ENCODE measurements at places on chromosomes 1 and 21. TPM values are rescaled to one million over a fixed set of nuclear protein-coding genes. Genes with fewer than 3 reads are reported as not detected.

FCRL4 gene
- polyA plus RNA-seq: not detected

CITED4 gene
- polyA plus RNA-seq: 18.8 TPM

DDR2 gene
- not detected for polyA plus RNA-seq

CCDC185 gene
- polyA plus RNA-seq: not detected

DNA sequence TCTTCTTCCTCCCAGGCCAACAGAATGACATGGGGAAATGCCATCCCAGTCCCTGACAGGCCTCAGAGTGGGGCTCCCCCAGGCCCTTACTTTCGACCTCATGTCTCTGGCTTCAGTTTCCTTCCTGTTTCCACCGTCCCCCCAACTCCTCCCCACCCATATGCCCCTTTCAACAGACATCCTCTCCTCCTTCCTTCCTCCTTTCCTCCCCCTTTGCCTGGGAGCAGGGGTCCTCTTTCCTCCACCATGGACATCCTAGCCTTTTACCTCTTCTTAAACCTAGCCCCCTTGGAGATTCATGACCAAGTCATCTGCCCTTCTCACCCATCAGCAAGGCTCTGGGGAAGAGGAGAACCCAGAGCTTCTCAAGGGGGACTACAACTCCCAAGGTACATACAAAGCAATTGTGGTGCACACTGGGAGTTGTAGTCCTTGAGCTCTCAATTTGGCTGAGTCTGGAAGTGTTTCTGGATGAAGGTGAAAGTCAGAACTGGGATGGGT is 4.0 kb downstream of the ZBTB7B start:
- peak overlapping the region; percentile 91 for H3K27ac ChIP-seq
- no peaks in the 10 kb centered on the region for H3K36me3 ChIP-seq
- peaks cover 62% of the 10 kb centered on the region for H3K4me1 ChIP-seq
- DNase-seq: peak; percentile 91

- no peak overlapping the region for H3K27ac ChIP-seq
- peaks cover 9% of the 10 kb centered on the region for H3K4me1 ChIP-seq
- DNase-seq: no peak
- H3K36me3 ChIP-seq: no peaks in the 10 kb centered on the region
- H3K27me3 ChIP-seq: no peaks in the 10 kb centered on the region
- H3K4me3 ChIP-seq: no peak overlapping the region
These were observed 48.6 kb downstream of the CHD5 start for GRCh38 chr1:6131561-6131960.

DNA sequence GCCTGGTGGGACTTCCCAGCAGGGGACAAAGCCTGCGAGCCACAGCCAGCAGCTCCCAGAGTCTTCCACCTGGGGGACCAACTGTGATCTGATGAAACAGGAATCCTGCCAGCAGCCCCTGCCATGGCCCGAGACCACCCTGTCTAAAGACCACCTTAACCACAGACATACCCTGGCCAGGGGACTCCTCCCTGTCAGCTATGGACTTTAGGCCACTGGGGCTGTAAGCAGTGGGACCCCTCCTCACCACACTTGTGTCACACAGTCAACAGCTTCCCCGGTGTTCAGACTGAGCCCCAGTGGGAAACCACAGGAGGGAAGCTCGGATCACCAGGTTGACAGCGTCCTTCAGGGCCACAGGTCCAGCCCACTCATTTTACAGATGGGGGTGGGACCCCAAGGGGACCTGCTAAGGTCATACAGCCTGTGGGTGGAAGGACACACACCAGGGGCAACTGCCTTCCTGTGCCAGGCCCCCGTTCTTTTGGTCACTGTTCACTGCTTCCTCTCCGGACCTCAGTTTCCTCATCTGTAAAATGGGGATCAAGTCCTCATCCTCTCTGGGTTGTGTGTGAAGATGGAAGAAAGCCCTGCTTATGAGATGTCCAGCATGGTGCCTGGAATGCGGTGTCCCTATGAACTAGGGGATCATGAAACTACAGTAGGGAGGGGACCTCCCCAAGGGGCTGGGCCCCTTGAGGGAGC is 11.4 kb downstream of the EPHA2 start:
- no peaks in the 10 kb centered on the region for H3K4me1 ChIP-seq
- no peaks in the 10 kb centered on the region for H3K36me3 ChIP-seq
- H3K4me3 ChIP-seq: no peak overlapping the region
- no peak overlapping the region for H3K27ac ChIP-seq
- H3K27me3 ChIP-seq: no peaks in the 10 kb centered on the region
- no peak for DNase-seq

- no peaks in the 10 kb centered on the region for H3K27me3 ChIP-seq
- H3K4me3 ChIP-seq: no peak overlapping the region
- H3K27ac ChIP-seq: no peak overlapping the region
These were observed 98.0 kb upstream of the HP1BP3 start for GRCh38 chr1:20885121-20885520.

DNA sequence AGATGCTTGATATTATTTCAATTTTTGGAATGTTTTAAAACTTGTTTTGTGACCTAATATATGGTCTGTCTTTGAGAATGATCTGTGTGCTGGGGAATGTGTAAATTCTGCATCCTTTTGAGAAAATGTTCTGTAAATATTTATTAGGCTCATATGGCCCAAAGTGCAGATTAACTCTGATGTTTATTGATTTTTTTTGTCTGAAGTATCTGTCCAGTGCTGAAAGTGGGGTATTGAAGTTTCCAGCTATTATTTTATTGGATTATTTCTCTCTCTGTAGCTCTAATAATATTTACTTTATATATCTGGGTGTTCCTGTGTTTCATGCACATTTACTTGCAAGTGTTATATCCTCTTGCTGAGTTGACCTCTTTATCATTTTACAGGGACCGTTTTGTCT is 1397.2 kb downstream of the PLA2G4A start:
- H3K4me3 ChIP-seq: no peak overlapping the region
- H3K27ac ChIP-seq: no peak overlapping the region
- H3K36me3 ChIP-seq: no peaks in the 10 kb centered on the region

DNA sequence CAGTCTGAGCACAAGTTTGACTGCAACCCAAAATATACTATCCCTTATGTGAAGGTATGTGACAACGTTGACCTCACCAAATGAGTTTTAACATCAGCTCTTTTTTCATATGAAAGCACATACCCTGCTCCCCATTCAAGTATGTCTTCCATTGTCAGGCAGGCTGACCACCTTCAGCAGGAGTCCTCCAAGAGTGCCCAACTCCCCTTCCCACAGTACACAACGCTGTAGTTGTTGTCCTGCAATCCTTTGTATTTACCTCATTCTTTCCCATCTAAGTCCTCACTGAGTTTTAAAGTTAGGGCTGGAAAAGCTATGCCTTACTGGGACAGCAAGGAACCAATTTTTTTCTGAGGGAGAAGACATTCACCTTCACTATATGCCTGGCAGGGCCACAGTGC is 14.7 kb downstream of the SFPQ start:
- H3K27ac ChIP-seq: no peak overlapping the region
- H3K36me3 ChIP-seq: peaks cover 91% of the 10 kb centered on the region
- no peak for DNase-seq
- H3K27me3 ChIP-seq: no peaks in the 10 kb centered on the region

DNA sequence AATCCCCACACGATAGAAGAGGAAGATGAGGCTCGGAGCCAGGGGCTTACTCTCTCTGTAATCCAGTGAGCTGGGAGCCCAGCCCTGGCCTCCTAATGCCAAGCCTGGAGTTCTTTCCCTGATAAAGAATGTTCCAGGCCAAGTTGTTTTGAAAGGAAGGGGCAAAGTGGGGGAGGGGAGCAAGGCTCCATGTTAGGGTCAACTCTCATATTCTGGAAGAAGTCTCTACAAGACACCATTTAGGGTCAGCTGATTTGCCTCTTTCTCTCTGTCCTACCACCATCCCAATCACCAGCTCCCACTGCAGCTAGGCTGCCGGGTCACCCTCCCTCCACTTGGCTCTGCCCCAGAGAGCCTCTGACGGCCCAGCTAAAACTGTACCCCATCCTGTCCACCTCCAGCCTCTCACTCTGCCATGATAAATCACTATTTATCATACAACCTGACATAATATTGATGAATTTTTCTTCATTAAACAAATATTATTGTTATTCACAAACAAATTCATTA is 95.0 kb downstream of the GLIS1 start:
- H3K4me3 ChIP-seq: no peak overlapping the region
- H3K36me3 ChIP-seq: no peaks in the 10 kb centered on the region
- DNase-seq: no peak
- H3K27me3 ChIP-seq: no peaks in the 10 kb centered on the region

DNA sequence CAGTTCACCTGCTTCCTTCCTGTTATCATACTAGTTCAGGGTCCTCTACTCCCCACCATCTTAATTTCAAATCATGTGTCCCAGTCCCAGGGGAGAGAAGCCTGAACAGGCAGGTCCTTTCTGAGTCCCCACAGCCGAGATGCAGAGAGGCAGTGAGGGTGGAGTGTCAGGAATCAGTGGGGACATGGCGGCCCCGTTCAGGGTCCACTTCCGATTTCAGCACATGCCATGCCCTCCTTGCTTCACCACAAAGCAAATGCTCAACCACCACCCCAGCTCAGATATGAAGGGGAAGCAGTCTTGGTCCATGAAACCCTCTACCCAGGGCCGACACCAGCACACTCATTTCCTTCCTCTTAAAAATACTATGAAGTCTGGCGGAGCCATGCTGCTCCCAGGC is 5.2 kb upstream of the SEMA4A start:
- DNase-seq: peak; percentile 92
- H3K36me3 ChIP-seq: no peaks in the 10 kb centered on the region
- peak overlapping the region; percentile 98 for H3K27ac ChIP-seq
- peaks cover 75% of the 10 kb centered on the region for H3K4me1 ChIP-seq
- no peaks in the 10 kb centered on the region for H3K27me3 ChIP-seq

GRCh38 chr1:93056214-93056613 is 22.9 kb upstream of the MTF2 start:
- H3K27ac ChIP-seq: no peak overlapping the region
- H3K4me1 ChIP-seq: no peaks in the 10 kb centered on the region
- no peak for DNase-seq
- H3K4me3 ChIP-seq: no peak overlapping the region
- no peaks in the 10 kb centered on the region for H3K36me3 ChIP-seq

DNA sequence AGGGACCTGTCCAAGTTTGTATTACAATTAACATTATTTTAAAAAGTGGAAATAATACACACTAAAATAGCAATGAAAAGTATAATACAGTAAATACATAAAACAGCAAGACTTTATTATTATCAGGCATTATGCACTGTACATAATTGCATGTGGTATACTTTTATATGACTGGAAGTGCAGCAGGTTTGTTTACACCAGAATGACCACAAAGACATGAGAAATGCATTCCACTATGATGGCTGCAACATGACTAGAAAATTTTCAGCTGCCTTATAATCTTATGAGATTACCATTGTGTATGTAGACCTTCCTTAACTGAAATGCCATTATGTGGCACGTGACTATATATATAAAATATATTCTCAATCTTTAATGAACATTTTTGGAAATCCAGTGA is 1699.6 kb downstream of the KCNT2 start:
- no peak overlapping the region for H3K4me3 ChIP-seq
- DNase-seq: no peak
- no peaks in the 10 kb centered on the region for H3K4me1 ChIP-seq
- H3K27ac ChIP-seq: no peak overlapping the region
- H3K36me3 ChIP-seq: no peaks in the 10 kb centered on the region

DNA sequence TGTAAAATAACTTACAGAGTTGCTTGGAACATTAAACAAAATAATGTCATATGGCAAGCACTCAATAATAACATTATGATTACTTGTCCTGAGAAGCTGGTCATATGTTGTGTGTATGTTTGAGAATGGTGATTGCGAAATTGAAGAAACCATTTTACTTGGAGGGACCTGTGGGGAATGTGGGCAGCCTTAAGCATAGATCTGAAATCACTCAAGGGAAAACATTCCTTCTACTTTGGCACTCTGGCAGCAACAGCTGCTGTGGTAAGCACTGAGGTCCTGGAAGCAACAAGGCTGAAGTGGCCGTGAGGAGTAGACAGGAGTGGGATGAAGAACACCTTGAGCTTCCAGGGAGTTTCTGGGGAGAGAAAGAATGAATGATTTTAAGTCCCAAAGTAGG is 165.4 kb upstream of the ADAMTS5 start:
- H3K27ac ChIP-seq: no peak overlapping the region
- no peak for DNase-seq
- no peaks in the 10 kb centered on the region for H3K27me3 ChIP-seq
- no peaks in the 10 kb centered on the region for H3K4me1 ChIP-seq
- H3K36me3 ChIP-seq: no peaks in the 10 kb centered on the region

DNA sequence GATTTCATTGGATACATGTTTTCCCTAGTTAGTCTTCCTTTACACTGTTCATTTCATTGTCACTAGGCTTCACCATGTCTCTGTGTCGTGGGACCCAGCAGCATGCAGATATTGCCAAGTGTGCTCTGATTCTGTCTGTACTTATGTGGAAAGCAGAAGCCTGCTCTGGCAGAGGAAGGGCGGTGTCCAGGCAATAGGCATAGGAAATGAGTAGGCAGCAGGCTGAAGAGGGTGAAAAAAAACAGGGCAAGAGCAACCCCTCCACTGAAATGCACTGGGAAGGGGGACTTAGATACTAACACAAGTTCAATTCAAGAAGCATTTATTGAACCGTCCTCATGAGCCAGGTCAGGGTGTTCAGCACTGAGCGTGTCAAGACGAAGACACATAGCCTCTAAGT is 85.2 kb upstream of the VAV3 start:
- H3K27me3 ChIP-seq: no peaks in the 10 kb centered on the region
- H3K27ac ChIP-seq: peak overlapping the region; percentile 91
- peaks cover 73% of the 10 kb centered on the region for H3K4me1 ChIP-seq
- peak overlapping the region; percentile 48 for H3K4me3 ChIP-seq
- H3K36me3 ChIP-seq: no peaks in the 10 kb centered on the region
- DNase-seq: peak; percentile 78

DNA sequence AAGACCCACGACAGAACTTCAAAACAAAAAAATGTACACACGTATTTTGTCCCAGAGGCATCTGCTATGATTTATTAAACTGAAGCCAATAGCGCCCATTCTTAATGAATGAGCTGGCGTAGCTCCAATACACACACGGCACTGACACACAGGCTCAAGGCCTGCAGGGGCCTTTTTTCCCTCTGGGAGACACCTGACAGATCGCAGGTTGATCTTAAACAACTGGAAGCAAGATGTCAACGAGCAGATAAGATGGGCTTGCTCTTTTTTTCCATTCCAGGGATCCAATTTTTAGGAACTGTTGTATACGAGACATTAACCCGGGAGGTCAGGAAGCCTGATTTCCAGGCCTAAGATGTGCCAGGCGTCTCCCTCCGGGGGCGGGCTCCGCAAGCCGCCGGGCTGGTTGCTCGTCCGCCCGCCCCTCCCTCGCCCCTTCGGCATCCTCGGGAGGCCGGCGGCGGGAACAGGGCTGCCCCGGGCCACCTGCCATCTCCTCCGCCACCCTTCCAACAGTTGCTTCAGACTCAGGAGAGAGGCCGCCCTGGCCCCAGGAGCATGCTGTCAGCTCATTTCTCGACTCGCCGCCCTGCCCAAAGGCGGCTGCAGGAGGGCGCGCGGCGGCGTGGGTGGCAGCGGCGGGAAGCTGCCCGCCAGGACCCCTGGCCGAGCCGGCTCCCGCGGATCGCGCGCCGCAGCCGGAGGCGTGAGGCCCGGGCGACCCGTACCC is 735 bp downstream of the TTC13 start:
- H3K4me1 ChIP-seq: peaks cover 39% of the 10 kb centered on the region
- H3K4me3 ChIP-seq: peak overlapping the region; percentile 60
- no peaks in the 10 kb centered on the region for H3K27me3 ChIP-seq
- peak overlapping the region; percentile 76 for H3K27ac ChIP-seq

GRCh38 chr1:1212780-1213344 is 1.1 kb downstream of the TNFRSF4 start:
- peaks cover 17% of the 10 kb centered on the region for H3K36me3 ChIP-seq
- no peak for DNase-seq
- peaks cover 8% of the 10 kb centered on the region for H3K4me1 ChIP-seq
- no peak overlapping the region for H3K4me3 ChIP-seq
